Naive B cell (primary cell): ENCODE measurements at places on chromosomes 2 and 18.

DNA sequence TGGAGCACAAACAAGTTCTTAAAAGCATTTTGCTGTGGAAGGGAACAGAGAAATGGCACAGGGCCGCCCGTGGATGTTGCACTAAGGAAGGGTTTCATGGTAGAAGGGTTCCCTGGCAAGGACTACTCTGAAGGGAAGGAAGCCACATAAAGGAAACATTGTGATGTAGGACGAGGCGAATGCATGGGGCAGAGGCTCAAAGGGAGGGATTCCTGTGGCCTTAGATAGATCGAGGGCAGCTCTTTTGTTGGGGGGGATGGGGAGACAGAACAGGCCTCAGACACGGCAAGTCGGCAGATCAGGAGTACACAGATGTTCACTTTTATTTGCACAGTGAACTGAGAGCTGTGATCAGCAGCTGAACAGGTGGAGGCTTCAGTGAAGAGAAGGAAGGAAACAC lies 205.4 kb downstream of the SNTG2 start:
- DNase-seq: no peak

DNA sequence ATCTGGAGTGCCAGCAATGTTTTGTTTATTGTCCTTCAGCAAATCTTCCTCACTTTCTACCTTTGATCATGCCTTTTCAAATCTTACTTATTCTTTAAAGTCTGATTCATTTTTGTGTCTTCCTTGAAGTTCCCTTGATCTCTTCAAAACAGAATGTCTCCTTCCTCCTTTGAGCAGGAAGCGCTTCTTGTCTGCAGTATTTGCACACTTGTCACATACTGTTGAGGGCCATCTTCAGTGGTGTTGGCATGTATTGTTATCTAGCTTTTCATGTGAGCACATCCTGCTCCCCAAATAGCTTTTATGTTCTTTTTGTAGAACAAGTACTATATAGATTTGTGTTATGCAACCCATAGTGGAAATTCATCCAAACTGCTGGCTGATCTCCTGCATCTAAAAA lies 5.9 kb upstream of the CERS6 start:
- DNase-seq: no peak

- DNase-seq: no peak
These were observed 66.2 kb downstream of the CYP26B1 start for GRCh38 chr2:72081451-72081850.

GRCh38 chr2:133642791-133643191 lies 74.5 kb upstream of the NCKAP5 start:
- no peak for DNase-seq

DNA sequence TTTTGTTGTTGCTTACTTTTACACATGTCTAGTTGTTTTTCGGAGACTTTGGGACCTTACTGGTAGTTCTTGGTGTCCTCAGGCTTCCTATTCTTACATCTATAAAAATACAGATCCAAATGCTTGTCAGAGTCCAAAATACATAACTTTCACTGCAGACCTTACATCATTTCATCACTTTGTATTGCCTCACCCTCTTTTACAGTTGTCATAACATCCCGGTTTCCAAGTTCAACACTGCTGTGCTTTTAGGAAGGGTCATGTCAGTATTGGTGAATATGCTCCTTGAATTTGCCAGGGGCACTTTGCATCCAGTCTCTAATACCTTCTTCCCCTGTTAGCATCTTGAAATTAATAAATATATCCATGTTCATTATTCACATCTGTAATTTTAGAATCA lies 518.2 kb upstream of the RAB12 start:
- DNase-seq: no peak

DNA sequence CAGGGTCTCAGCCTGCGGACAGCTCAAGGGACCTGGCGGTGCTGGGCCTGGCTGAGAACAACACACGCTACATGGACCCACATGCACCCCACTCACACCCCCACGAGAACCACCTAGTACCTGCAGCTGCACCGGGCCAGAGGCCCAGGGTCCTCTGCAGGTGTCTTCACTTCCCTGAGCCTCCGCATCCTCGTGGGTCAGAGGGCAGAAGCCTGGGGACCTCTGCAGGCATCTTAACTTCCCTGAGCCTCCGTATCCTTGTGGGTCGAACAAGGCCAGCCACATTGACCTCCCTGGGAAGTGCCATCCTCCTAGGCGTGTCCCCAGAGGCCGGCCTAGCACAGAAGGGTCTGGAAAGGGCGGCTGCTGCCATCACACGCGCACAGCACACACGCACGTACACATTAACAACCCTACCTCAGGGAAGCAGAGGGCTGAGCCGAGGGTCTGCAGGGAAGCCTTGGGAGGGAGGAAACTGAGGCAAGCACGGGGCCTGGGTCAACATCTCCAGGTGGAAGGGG lies 62.5 kb upstream of the HPCAL1 start:
- no peak for DNase-seq

DNA sequence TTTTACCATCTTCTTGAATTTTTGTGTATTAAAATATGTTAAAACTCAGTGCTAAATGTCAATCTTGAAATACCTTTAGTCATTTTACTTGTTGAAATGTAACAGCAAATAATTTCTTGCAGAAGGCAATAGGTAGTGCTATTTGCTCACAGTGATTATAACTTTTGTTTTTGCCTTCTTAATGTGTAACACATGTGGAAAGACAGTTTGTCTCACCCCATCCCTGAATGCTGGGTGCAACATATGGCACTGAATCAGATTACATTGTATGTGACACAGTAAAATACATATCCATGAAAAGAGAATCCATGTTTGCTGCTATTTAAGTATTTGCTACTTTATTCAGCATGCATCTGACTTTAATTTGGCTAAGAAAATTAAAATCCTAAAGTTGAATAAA lies 35.3 kb downstream of the FRZB start:
- DNase-seq: no peak

DNA sequence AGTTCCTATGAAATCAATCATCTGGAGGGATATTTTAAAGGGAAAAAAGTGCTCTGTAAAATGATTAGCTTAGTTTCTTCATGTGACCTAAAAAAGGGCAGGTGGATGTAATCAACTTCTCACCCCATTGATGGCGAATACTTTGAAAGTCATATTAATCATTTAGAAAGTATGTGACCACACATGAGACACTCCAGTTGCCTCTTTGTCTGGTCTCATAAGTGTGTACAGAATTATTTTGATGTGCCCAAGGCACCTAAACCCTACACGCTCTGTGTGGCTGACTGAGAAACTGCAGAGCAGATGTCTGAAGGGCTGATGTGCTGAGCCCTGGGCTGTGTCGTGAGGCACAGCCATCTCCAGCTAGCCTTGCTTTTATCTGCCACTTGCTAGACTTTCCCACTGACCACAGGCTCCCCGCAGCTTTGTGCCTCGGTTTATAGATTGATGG lies 26.9 kb downstream of the SGPP2 start:
- DNase-seq: no peak

DNA sequence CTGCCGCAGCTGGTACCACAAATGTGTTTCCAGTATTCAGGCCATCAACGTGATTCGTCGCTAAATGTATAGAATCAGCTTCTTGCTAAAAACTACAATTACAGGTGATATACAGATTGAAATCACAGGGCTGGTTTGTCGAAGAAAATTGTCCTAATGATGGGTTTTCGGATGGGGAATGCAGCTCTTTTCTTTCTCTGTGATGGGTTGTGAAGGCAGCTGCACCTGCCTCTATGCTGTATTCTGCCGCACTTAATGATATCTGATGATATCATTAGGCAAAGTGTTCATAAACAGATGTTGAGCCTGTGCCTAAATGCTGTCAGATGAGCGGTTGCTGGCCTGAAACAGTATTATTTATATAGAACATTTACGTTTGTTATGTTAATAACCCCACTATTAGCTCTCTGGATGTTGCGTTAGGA lies 218.1 kb downstream of the ARHGAP15 start:
- DNase-seq: no peak

DNA sequence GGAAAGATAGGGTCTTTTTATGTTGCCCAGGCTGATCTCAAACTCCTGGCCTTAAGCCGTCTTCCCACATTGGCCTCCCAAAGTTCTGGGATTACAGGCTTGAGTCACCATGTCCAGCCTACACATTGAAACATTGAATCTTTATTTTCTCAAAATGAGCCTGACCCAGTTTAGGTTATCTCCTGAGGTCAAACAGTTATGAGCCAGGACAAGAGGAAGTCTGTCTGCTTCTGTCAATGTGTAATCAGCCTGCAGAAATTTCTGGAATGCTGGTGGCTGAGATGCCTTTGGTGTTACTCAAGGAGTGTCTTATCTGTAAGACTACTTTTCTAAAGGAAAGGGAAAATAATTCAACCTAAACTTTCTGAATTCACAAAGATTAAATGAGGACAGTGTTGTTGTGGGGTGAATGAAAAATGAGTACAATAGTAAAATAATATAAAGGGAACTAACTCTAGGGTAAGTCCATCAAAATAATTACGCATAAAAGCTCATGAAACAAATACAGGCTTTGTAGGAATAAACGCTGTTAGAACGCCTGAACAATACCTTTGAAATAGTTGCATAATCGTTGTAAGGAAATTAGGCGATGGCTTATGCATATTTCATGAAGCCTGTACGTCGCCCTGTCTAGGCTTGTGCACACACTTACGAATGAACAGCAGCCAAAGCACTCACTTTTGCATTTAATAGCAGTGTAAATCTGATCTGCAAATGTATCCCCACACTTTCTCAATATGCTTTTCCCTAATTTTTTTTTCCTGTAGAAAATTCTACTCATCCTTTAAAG lies 260.8 kb downstream of the RDH14 start:
- no peak for DNase-seq

DNA sequence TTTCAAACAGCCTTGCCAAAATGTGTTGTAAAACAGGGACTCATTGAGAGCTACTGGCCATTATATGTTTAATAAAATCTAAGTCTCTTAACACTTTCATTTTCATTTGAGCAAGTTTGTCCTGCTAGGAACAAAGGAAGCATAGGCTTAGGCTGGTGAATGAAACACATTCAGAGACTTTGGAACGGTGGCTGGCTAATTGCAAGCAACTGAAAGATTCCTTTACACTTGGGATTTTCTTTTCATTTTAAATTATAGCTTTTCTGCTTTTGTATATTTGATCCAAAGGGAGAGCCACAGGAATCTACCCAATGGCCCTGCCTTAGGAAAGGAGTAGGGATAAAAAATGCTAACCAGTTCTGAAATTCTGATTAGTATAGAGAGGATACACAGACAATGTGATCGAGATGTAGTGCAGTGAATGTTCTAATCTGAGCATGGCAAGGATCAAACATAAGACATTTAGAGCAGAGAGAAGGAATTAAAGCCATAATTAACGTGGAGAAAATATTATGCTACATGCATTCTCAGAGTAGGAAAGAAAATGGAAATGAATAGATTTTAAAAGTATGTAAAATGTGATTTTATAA lies 911.4 kb upstream of the SLC39A10 start:
- no peak for DNase-seq

DNA sequence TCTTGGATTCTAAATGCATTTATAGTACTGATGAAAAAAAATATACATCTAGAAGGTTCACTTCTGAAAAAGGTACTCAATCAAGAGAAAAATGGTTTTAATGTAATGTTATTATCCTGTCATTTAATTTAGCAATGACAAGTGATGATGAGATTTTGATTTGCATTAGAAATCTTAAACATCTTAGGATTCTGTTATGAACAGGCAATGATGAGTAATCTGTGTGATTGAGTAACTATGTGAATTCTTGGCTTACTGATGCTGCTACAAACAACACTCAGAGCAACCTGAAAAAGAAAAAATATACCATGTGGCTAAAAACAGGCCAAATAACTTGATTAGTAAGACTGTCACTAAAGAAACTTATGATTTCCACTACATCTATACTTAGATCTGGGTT lies 30.1 kb downstream of the RBKS start:
- no peak for DNase-seq

DNA sequence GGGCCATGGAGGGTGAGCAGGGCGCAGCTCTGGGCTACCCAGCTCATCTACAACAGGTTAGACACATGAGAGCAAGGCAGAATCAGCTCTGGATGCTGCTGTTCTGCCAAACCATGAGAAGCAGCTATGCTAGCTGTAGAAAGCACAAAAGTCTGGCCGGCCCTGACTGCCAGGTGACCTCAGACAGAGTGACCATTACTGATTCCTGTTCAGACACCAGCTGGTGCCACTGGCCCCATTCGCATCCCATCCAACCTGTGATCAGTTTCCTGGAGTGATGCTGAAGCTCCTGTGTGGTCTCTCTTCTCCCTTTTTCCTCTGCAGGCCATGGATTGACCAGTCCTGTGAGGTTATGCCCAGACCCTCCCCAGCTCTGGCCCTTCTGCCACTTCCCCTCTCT lies 14.3 kb downstream of the RBMS1 start:
- DNase-seq: no peak

GRCh38 chr2:77578354-77578753 lies 56.2 kb upstream of the LRRTM4 start:
- DNase-seq: no peak

GRCh38 chr2:74406035-74406434 lies 15.4 kb downstream of the C2orf81 start:
- no peak for DNase-seq

GRCh38 chr2:98731041-98731893 lies at the start of gene MGAT4A:
Gene MGAT4A, minus strand, starts transcription at chr2:98731132. Its CDS starts 4,800 bp downstream, at chr2:98726332.
- DNase-seq: peak; percentile 79

- DNase-seq: no peak
These were observed 264.7 kb downstream of the CCDC85A start for GRCh38 chr2:56448403-56449001.

DNA sequence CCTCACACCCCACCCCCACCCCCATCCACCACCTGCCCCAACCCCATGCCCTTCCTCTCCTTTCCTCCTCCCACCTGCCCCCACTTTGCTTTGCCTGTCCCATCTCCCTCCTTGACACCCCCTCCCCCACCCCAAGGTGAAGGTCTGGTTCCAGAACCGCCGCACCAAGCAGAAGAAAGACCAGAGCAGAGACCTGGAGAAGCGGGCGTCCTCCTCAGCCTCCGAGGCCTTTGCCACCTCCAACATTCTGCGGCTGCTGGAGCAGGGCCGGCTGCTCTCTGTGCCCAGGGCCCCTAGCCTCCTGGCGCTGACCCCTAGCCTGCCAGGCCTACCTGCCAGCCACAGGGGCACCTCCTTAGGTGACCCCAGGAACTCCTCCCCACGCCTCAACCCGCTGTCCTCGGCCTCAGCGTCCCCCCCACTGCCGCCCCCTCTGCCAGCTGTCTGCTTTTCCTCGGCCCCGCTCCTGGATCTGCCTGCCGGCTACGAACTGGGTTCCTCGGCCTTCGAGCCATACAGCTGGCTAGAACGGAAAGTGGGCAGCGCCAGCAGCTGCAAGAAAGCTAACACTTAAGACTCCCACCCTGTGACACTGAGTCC lies 3.0 kb upstream of the ATP6V1B1 start:
- DNase-seq: no peak

- DNase-seq: no peak
These were observed 42.6 kb downstream of the MYO1B start for GRCh38 chr2:191287820-191288219.
